Omental fat pad (tissue), 4 donors: ENCODE measurements at places on chromosomes 7 and 10. TPM values are rescaled to one million over a fixed set of nuclear protein-coding genes. Genes with fewer than 3 reads are reported as not detected.

EGR2 gene
- total RNA-seq: 5.0 TPM

URGCP gene
- total RNA-seq: 25.3 TPM

PLEKHS1 gene
- total RNA-seq: not detected

ADAM12 gene
- 13.2 TPM for total RNA-seq

GRCh38 chr10:127907411-127908105 is 655 bp downstream of the PTPRE start:
- DNase-seq: no peak

DNA sequence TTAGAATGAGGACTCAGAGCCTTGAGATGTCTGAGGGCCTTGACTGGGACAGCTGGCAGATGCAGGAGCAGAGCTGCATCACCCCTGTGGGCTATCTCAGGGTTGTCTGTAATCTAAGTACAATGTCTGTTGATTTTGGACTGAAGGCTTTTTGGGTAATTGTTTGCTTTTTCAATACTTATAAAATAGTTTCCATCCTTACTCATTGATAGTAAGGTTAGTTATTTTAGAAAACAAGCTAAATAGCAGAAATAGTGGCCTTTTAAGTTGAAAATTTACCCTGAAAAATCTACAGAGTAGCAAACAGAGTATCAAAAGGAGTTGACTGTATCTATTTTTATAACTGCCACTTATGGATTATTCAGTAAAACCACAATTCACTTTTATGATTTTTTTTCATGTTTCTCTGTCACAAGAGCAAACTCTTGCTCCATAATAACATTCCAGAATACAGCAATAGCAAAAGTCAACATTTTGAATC is 179.7 kb downstream of the CFTR start:
- no peak for DNase-seq

GRCh38 chr7:132030883-132031282 is 474.5 kb upstream of the PODXL start:
- no peak for DNase-seq

DNA sequence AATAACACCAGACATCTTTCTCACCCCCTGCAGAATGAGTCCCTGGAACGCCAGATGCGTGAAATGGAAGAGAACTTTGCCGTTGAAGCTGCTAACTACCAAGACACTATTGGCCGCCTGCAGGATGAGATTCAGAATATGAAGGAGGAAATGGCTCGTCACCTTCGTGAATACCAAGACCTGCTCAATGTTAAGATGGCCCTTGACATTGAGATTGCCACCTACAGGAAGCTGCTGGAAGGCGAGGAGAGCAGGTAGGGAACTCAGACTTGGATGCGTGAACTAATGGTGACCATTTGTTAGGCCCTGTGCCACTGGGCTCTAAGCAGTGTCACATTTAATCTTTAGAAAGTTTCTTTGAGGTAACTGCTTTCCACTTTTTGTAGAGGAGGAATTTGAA is 7.1 kb downstream of the VIM start:
- no peak for DNase-seq

- DNase-seq: no peak
Measured at GRCh38 chr10:26780793-26781601, 79.8 kb downstream of the ABI1 start.

DNA sequence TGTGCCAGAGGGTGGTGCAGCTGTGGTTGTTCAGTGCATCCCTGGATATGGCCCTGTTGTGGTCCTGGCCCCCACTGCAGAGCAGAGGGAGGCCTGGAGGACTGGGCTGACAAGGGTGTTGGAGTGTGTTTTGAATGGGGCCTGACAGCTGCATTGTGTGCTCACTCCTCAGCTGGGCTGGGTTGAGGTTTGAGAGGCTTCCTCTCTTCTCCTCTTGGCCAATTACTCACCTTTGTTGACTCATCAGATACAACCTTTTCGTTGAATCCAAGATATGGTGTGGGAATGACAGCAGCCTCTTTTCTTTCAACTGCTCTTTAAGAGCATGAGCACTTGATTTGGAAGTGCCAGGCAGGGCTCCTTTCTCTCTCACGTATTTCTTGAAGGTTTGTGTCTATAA is 228.5 kb upstream of the COBL start:
- DNase-seq: no peak

- DNase-seq: no peak
Measured at GRCh38 chr10:75530299-75530698, 98.9 kb downstream of the LRMDA start.

DNA sequence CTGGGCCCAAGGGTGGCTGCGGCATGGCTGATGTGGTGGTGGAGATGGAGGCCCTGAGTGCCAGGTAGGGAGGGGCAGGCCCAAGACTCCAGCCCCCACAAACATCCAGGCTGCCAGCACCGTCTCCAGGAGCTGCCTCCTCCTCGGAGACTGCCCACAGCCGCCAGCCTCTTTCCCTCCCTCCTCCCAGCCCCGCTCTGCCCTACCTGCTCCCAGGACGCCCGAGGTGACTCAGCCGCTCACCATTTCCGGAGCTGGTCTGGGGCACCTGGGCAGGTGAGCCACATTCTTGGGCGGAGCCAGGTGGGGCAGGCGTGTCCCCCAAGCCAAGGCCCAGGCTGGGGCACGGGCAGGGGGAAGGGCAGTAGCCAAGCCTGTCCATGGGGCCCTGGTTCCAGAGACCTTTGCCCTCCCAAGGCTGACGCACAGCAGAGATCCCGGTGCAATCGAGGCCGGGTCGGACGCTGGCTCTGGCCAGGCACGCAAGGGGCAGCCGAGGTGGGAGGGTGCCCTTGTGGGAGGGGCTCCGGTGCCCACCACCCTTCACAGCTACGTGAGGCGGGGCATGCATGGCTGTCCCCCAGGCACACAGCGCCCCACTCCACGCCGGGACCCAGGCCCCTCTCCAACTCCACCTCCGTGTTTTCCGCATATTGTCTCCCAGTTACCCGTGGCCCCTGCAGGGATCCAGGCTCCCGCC is 8.8 kb downstream of the ADAP1 start:
- DNase-seq: no peak

DNA sequence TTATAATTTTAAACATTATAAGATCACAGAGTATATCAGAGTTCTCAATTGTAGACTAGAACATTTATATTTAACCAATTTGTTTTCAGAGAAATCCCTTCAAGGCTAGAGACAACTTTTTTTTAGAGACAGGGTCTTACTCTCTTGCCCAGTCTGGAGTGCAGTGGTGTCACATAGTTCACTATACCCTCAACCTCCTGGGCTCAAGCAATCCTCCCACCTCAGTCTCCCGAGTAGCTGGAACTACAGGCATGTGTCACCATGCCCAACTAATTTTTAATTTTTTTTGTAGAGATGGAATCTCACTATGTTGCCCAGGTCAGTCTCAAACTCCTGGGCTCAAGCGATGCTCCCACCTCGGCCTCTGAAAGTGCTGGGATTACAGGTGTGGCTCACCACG is 15.3 kb downstream of the UCMA start:
- DNase-seq: no peak

DNA sequence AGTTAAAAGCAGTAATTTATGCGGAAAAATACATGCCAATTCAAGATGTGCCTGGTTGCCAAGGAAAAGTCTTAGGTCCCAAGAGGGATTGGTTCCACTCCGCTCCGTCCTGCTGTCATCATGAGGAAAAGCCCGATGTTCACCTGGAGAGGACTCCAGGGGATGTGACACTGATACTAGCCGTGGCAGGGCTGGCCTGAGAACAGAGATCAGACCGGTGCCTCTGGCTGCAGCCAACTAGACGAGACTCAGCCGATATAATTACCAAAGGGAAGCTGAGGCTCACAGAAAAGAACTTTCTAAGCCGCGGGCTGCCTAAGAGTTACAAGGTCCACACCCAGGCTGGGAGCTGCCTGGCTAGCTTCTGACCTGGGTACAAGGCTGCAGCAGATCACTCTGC is 81.3 kb upstream of the UNC5B start:
- no peak for DNase-seq

DNA sequence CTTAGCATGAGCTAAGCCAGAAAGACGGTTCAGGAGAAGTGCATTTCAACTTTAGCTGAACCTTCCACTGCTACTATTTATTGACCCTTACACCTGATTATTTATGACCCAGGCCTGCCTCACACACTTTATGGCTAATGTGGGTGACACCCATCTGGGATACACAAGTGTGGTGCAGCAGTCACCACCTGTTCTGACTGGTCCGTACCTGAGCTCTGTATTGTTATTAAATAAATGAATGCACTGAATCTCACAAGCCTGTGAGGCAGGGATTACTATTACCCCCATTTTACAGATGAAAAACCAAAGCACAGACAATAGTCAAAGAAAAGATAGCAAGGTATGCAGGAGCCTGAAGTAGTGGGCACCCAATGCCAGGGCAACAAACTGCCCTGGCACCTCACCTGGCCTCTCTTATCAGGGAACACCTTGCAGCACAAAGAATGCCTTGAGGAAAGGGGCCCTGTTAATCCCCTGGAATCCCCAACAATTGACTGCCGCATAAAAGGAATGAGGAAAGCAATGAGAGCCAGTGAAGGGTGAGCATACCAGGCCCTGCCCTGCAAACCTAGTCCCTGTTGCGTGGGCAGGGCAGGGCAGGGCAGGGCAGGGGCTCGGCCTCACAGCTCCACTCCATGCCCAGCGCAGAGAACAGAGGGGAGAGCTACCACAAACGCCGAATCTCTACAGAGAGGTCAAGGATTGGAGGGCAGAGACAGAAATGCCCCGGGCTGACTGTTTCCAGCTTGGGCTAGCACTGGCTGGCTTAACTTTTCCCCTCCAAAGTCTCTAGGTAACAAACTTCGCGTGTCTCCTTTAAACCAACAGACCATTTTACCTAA is 1.3 kb downstream of the ANXA11 start:
- DNase-seq: no peak
